Tongue (tissue), 3 donors: ENCODE measurements at places on chromosomes 1 and 21. TPM values are rescaled to one million over a fixed set of nuclear protein-coding genes. Genes with fewer than 3 reads are reported as not detected.

Gene DIRAS3
- total RNA-seq = 10.3 TPM

Gene CNR2
- not detected for total RNA-seq

Gene F5
- total RNA-seq = 0.62 TPM

Gene SF3B4
- total RNA-seq = 9.9 TPM

Gene TSPEAR
- 1.0 TPM for total RNA-seq

Gene ENAH
- 107 TPM for total RNA-seq

Gene PAQR6
- total RNA-seq = 1.0 TPM

Gene FMOD
- 57.1 TPM for total RNA-seq

Gene KRTAP10-4
- total RNA-seq = not detected

Gene RIMS3
- total RNA-seq = 1.7 TPM

Gene LINGO4
- total RNA-seq = 0.41 TPM

Gene TMEM240
- total RNA-seq = 2.4 TPM

Gene PALMD
- total RNA-seq = 147 TPM

Gene IGSF8
- total RNA-seq = 21.8 TPM

Gene TBCE
- 21.7 TPM for total RNA-seq

Gene RGS13
- 0.10 TPM for total RNA-seq

Gene RNU1-3
- under 0.01 TPM for total RNA-seq

Gene ATAD3B
- total RNA-seq = 10.5 TPM

Gene TEDDM1
- total RNA-seq = not detected

Gene NBPF10
- total RNA-seq = 2.9 TPM

Gene IGSF9
- total RNA-seq = 8.7 TPM
